ENCODE measurements at places on chromosomes 1 and 21. TPM values are rescaled to one million over a fixed set of nuclear protein-coding genes. Genes with fewer than 3 reads are reported as not detected.

The SOX13 gene
- not detected for total RNA-seq

The POLR3GL gene
- total RNA-seq, result 11.6 TPM

The WNT2B gene
- total RNA-seq, result 0.10 TPM

The C1orf35 gene
- total RNA-seq, result 30.7 TPM

The IGSF21 gene
- total RNA-seq, result not detected

The KLHDC7A gene
- not detected for total RNA-seq

The OR2T11 gene
- not detected for total RNA-seq

The OLFML2B gene
- not detected for total RNA-seq

The DRAXIN gene
- 0.07 TPM for total RNA-seq

The RIMKLA gene
- total RNA-seq, result 4.8 TPM
